ENCODE measurements at places on chromosomes 7 and 10.

DNA sequence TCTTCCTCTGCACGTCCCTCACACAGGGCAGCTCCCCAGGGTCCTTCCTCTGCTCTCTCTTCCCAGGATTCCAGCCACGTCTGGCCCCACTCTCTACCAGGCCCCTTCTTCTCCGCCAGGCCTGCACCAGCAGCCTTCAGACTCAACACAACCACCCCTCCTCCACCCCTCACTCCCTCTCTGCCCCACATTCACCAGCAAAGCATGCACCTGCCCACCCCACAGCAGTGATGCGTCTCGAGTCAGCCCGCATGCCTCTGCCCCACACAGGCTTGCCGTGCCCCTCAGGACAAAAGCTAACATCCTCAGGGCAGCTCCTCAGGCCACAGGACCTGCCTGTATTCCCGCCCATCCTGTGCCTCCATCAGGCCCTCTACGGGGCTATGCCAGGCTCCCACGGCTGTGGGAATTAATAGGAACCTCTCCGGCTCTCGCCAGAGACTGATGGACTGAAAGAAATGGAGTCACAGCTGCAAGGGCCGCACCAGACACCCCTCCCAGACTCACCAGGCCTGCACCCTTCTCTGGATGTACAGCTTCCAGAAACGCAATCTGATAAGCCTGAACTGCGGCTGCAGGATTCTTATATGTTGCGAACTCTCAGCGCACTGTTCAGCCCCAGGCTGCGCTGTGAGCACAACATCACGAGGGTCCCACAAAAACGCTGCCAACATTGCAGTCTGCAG, 100.1 kb downstream of the CYTH3 start:
- DNase-seq: peak; percentile 37

DNA sequence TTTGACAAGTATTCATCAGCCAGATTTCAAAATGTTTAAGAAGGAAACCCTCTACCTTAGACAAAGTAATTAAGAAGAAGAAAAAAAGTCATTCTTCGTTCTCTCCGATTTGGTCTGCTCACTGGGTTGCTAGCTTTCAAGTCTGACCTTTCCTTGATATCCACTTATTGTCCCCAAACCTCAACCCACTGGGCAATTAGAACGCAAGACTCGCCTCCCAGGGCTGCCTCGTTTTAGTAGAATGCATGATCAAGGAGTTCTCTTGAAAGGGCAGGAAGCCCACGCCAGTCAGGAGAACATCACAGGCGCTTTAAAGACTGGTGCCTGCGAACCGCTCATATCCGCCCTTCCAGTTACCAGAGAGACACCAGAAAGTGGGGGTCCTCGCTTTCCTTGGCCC, 637.7 kb downstream of the PARD3 start:
- DNase-seq: no peak

DNA sequence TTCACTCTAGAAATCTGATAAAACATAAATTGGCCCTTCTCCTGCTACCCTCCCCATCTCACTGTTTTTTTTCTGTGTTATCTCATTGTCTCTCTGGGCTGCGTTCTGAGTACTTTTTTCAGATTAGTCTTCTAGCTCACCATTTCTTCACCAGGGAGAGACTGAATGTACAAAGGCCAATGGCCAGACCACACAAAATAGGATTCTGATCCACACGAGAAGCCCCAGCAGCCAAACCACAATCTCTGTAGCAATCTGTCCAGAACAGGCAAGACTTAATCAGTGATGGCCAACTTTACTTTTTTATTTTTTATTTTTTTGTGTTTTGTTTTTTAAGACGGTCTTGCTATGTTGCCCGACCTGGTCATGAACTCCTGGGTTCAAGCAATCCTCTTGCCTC, 55.9 kb upstream of the PAPSS2 start:
- DNase-seq: no peak

DNA sequence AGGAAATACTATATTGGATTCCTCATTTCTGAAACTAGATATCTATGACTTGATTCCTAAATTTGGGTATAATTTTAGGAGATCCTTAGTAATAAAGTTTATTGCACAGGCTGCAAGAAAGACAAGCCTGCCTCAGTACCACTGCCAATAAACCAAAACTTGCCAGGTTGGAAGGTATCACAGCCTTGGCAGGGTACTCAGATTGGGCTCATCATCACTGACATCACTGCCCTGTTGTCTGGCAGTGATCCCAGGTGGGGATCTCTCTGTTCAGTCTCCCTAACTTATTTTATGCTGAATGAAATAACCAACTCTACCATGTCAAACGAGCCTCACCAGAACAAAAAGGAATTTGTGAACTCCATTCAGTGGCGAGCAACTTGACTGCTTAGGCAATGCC, 18.8 kb downstream of the FIGNL1 start:
- DNase-seq: no peak

DNA sequence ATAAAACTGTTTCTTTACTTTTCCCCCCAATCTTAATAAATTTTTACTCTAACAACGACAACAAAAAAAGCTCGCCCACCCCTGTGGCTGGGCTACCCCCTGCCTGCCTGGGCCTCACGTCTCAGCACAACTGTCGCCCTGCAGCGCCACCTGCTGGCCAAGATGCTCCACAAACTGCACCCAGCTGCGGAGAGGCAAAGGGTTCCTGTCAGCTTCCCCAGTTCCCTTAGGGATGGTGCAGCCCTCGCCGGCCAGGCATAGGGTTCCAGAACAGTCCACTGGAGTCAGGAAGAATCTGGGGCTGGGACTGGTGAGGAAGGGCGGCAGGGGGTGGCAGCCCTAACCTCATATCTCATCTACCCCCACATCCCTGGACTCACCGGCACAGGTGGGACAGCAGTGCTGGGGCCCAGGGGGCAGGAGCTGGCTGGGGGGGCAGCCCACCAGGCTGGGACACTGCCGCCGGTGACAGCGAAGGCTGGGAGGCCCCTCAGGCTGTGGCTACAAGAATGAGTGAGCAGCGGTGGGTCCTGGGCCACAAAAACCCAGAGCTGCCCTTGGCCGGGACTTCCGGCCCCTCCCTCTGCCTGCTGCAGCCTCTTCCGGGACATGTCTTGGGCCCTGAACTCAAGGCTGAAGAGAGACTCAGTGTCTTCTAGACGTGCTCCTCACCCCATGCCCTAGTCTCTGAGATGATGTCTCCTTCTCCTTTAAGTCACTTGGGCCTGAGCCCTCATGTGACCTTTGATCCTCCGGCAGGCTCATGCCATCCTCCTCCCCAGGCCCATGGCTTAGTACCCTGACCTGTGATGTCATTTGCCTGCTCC, 21.2 kb downstream of the ATP6V1F start:
- peak; percentile 73 for DNase-seq

GRCh38 chr10:63281967-63282366, 148.8 kb downstream of the NRBF2 start:
- DNase-seq: no peak
